ENCODE measurements at places on chromosomes 2 and 18. TPM values are rescaled to one million over a fixed set of nuclear protein-coding genes. Genes with fewer than 3 reads are reported as not detected.

ELP2 gene
- 134 TPM for total RNA-seq

SP3 gene
- 137 TPM for total RNA-seq

NCKAP1 gene
- total RNA-seq, result 162 TPM

OSBPL1A gene
- 30.2 TPM for total RNA-seq

ADD2 gene
- total RNA-seq, result 119 TPM

HK2 gene
- 8.5 TPM for total RNA-seq

TMEM178A gene
- total RNA-seq, result 26.8 TPM

DYNAP gene
- not detected for total RNA-seq

CSRNP3 gene
- total RNA-seq, result 98.3 TPM

SH3RF3 gene
- 3.5 TPM for total RNA-seq

RBM44 gene
- total RNA-seq, result 2.2 TPM

GRCh38 chr2:6945087-6945813 lies 28.0 kb downstream of the RNF144A start:
- DNase-seq, result no peak

- DNase-seq, result no peak
Observed at GRCh38 chr2:86189782-86190416, 5.4 kb downstream of the IMMT start.

GRCh38 chr2:15559379-15560139 lies 1.6 kb downstream of the NBAS start:
- no peak for DNase-seq

GRCh38 chr2:219533930-219534661 lies 9.5 kb downstream of the CHPF start:
- peak; percentile 72 for DNase-seq

- no peak for DNase-seq
Observed at GRCh38 chr2:209005371-209005770, 418.5 kb upstream of the MAP2 start.

DNA sequence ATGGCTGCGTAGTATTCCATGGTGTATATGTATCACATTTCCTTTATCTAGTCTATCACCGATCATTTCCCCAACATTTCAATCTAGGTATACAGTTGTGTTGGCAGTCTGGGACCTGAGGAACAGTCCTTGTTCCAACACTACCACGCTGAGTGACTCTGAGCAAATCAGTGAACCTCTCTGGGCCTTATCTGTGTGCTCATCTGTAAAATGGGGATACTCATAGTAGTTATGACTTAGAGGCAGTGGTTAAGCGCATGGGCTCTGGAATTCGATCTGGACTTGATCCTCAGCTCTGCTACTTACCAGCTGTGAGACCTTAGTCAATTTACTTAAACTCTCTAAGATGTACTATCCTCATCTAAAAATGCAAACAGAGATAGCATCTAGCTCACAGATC lies 85.1 kb downstream of the BCL2 start:
- no peak for DNase-seq

- DNase-seq, result no peak
Observed at GRCh38 chr2:240869109-240869955, 708 bp downstream of the AGXT start.

- no peak for DNase-seq
Observed at GRCh38 chr18:27206411-27206810, 21.3 kb upstream of the CHST9 start.

DNA sequence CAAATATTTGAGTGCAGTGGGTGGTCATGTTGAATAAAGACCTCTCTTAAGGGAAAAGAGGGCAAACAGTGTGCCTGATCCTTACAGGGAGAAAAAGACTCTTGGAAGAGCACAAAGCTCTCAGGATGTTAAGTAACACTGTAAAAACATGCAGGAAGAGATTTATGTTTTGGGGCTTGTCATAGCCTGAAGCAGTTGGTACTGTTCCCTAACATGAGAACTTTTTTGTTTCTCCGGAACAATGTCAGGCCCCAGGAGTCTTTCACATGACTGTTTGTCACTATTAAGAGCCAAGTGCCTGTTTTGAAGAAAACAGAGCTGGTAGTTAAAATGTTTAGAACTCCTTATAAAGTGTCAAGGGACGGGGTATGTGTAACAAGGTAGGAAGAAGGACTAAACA lies 83.7 kb upstream of the B3GNT2 start:
- no peak for DNase-seq

- no peak for DNase-seq
Observed at GRCh38 chr2:29920631-29921559, 491 bp downstream of the ALK start.

GRCh38 chr2:122478117-122478516 lies 722.7 kb downstream of the TSN start:
- DNase-seq, result no peak

GRCh38 chr18:63146828-63147409 lies 172.7 kb downstream of the BCL2 start:
- no peak for DNase-seq

- no peak for DNase-seq
Observed at GRCh38 chr18:35582899-35583558, 1.5 kb downstream of the GALNT1 start.

DNA sequence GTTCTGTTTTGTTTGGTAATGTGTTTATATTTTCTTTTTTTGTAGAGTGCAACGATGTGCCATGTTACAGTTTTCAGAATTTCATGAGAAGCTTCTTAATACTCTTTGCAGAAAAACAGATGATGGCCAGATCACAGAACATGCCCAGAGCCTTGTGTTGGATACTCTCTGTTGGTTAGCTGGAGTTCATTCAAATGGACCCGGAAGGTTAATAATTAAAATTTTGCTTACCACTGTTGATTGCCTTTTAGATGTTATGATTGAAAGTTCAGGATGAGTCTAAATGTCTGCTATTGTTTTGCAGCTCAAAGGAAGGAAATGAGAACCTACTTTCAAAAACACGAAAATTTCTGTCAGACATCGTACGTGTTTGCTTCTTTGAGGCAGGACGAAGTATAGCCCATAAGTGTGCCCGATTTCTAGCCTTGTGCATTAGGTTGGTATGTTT lies 85.2 kb downstream of the BIRC6 start:
- DNase-seq, result no peak

- DNase-seq, result no peak
Observed at GRCh38 chr2:70959851-70960832, 18.3 kb upstream of the ANKRD53 start.

GRCh38 chr2:216201692-216202306 lies 92.7 kb downstream of the XRCC5 start:
- no peak for DNase-seq

DNA sequence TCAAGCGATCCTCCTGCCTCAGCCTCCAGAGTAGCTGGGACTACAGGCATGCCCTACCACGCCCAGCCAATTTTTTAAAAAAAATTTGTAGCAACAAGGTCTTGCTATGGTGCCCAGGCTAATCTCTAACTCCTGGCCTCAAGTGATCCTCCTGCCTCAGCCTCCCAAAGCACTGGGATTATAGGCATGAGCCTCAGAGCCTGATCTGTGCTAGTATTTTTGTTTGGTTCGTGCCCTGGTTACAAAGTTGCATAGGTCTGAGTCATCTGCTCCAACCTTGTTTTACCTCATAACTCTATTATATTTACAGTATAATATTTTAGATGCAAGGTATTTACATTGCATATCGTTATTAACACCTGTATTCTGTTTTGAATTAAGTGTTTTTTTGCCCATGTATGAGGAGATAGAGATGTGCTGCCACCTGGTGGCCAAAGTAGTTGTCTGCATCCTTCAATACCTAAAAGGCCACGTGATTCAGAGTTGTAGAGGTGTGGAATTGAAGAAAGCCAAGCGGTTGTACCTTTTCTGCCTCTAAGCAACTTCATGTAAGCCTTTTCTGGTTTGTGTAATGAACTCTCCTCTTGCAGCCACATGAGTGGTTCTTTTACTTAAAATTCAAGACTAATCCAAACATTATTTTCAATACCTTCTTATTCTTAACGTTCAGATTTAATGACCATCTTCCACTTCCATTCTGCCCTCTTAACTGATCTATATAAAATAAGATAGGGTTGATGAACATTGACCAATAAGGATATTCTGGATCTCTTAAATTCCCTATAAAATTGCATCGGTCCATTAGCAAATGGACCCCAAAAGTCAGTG lies 19.9 kb upstream of the CABYR start:
- peak; percentile 59 for DNase-seq

DNA sequence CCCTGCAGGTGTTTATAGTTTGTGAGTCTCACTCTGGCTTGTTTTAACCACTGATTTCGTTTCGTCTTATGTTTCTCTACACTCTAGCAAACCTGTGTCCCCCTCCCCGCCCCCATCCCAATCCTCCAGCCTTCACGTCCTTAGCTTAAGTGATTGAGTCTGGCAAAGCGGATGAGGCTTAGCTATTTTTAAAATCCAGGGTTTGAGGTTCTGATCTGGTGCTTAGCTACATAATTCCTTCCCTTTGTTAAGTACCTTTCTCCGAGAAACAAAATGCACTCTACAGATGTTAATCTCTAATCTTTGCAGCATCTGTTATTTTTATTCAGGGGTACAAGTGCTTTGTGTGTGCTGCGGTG lies 7.8 kb downstream of the AGAP1 start:
- no peak for DNase-seq

DNA sequence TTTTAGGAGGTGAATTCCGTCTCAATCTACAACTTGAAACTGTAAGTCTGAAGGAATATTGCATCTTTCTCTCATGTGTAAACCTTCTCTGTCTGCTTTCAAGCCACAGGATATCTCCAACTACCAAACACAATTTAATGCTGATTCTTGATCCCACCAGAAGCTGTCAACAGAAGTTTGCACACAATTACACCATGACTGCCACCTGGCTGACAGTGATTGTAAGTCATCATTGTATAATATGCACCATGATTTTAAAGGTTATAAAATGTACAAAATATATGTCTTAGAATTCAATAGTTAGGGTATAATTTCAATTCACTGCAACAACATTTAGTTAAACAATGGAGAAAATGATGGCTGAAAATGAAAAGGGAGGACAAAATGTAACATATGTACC lies 18.4 kb downstream of the PREPL start:
- DNase-seq, result peak; percentile 23

DNA sequence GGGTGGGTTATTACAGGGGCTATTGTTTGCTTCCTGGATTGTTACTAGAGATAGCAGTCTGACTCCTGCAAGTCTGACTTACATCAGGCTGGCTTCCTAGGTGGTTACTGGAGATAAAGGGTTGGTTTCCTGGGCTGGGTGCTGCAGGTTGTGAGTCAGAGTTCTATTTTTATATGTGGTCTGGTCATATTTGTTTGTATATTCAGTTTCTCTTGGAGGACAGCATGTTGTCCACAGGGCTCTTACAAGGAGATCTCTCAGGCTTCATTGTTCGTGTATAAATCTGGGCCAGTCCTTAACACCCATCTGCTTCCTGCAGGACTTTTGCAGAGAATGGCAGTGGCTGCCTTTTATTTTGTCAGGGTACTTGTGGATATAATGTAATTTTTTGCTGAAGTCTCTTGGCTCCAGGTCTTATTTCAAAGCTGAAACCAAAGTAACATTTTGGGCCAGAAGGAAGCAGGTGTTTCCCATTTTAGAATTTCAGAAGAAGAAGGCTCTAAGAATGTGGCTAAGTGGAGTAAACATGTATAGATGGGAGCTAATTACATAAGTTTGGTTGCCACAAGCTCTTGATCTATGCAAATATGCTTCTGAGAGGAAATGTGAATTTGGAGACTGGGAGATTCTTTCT lies 65.9 kb upstream of the SLC16A14 start:
- no peak for DNase-seq

- DNase-seq, result no peak
Observed at GRCh38 chr2:30421026-30421603, 25.9 kb upstream of the LCLAT1 start.

- no peak for DNase-seq
Observed at GRCh38 chr2:8577573-8577972, 104.3 kb upstream of the ID2 start.

Data from cerebellum (tissue), 4 donors.